ENCODE measurements at places on chromosomes 5 and 9.

- DNase-seq = no peak
These were observed 30.2 kb downstream of the RASGEF1C start for GRCh38 chr5:180178531-180179441.

DNA sequence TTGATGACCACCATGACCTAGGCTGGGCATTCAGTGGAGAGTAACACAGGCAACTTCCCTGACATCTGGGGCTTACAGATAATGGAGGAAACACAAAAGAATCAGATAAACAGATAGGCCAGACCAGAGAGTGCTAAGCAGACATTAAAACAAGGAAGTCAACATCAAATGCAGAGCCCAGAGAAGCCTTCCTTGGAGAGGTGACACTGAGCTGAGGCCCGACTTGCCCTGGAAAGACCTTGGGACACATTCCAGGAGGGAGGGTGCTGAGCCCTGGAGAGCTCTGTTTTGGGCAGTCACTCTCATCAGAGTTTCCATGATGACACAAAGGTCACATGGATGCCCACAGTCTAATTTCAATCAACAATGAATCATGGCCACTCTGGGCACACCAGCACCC is 31.9 kb upstream of the C5orf58 start:
- DNase-seq = no peak

DNA sequence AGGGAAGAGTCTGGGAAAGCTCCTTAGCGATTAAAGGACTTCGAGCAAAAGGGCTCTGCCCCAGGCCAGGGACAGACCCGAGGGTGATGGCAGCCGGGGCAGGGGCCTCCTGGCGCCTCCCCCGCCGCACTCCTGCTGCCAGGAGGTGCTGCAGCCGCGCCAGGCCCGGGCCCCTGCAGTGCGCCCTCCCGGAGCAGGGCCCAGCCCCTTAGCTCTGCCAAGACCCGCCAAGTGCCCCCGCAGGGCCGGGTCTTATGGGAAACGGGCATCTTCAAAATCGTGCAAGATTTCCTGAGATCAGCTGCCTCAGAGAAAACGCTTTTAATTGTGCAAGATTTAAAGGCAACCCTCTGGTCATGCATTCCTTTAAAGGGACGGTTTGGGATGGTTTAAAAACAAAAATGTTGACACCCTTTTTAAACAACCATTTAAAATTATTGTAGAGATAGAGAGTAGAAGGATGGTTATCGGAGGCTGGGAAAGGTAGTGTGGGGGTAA is 52.4 kb downstream of the CDC14B start:
- DNase-seq = no peak

DNA sequence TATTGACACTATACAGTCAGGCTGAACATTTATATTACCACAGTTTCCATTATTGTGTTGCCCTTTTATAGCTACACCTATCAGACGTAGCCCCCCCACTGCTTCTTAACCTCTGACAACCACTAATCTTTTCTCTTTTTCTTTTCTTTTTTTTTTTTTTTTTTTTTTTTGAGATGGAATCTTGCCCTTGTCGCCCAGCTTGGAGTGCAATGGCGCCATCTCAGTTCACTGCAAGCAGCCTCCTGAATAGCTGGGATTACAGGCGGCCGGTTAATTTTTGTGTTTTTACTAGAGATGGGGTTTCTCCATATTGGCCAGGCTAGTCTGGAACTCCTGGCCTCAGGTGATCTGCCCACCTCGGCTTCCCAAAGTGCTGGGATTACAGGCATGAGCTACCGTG is 75.4 kb downstream of the UHRF2 start:
- DNase-seq = no peak

- no peak for DNase-seq
These were observed 608.9 kb downstream of the IRX1 start for GRCh38 chr5:4204276-4205141.

- no peak for DNase-seq
These were observed 48.7 kb downstream of the RICTOR start for GRCh38 chr5:39025456-39025855.

DNA sequence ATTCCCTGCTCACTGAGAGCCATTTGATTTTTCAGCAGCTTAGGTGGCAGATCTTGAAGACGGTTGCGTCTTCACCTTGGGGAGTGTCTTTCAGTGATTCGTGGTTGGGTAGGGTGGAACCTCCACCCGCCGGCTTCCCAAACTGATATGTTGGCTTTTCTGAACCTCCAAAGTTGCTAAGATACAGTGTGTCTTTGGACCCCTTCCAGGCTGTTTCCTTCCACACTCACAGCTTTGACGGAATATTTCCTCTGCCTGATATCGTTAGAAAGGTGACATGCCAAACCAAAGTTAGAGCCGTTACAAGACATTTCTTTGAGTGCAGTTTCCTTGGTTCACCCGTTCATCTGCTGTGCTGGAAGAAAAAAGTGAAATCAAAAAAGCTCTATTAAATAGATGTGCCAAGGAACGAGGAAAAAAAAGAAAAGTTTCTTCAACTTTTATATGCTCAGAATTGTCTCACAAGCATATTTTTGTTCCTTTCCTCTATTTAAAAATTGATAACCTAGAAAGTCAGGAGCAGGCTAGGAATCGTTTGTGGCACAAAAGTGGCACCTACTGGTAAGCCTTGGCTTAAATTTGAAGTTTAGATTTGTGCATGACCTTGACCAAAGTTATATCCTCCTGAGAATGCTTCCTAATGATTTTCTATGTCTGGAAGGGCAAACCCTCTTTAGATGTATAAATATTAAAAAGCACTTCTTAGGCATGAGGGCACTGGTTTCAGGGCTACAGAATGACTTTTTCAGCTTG is 270.7 kb upstream of the WWC1 start:
- DNase-seq = no peak

DNA sequence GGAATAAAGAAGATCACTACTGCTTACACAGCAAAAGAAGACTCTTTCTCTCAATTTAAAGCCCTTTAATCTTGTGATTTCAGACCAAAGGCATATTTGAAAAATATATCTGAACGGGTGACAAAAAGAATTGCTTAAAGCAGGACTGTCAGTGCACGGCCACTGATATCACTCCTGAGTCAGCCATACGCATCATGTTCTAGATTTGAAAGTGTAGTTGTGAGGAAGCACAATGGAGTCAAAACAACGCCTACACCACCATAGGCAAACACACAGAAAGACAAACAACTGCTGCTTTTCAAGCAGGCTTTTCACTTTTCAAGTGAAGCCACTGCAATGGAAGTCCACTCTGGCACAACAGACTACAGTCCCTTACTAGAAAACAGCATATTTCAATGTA is 141.7 kb downstream of the AUH start:
- DNase-seq = no peak

DNA sequence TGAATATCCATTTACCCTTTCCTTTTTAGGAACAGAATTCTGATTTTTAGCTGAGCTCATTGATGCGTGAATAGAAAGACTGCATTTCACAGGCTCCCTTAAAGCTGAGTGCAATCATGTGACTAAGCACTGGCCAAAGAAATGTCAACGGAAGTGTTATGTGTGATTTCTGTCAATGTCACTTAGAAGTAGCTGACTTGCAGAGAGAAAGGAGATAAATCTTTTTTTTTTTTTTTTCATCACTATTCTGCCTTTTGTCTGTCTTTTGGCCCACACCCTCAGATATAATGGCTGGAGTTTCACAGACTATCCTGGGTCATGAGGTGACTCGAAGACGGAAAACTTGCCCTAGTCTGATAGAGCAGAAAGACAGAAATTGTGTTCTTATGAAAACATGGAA is 39.3 kb upstream of the SLC27A6 start:
- no peak for DNase-seq

- DNase-seq = no peak
These were observed 381.2 kb upstream of the RORB start for GRCh38 chr9:74115976-74116375.

DNA sequence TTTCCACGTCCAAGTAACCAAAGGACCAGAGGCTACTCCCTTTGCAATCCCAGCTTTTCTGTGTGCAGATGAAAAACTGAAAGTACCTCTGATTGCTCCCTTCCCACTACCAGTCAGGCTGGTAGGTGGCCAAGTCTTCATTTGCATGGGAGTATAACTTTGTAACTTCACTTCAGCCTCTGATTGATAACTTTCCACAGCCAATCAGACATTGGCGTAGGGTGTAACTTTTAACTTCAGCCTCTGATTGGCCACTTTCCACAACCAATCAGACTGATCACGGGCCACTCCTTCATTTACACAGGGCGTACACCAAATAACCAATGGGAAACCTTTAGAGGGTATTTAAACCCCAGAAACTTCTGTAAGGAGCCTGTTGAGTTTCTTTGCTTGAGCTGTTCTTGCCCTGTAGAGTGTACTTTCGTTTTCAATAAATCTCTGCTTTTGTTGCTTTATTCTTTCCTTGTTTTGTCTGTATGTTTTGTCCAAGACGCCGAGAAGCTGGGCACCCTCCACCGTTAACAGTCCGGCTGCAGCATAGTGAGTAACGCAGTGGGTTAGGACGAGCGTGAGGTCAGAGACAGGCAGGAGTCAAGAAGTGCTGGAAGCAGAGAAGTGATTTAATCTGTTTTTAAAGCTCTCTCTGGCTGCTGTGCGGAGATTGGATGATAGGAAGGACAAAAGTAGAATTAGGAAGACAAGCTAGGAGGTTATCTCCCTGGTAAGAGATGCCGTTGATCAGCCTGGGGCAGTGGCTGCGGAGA is 3.5 kb upstream of the EXOSC2 start:
- DNase-seq = no peak

DNA sequence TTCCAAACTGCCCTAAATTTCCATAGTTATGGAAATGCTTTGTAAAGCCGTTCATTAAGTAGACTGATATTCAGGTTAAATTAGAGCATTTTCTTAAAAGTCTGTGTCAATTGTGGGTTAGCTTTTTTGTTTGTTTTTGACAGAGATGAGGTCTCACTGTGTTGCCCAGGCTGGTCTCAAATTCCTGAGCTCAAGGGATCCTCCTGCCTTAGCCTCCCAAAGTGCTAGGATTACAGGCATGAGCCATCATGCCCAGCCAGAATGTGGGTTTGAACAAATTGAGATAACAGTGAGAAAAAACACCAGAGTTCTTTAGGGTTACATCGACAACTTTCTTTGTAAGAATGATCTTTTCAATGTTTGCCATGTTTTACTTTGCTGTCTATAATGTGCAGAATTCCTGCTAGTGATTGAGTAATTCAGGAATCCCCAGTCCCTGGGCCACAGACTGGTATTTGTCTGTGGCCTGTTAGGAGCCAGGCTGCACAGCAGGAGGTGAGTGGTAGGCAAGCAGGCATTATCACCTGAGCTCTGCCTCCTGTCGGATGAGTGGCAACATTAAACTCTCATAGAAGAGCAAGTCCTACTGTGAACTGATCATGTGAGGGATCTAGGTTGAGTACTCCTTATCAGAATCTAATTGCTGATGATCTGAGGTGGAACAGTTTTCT is 80.5 kb downstream of the RAI14 start:
- DNase-seq = no peak

DNA sequence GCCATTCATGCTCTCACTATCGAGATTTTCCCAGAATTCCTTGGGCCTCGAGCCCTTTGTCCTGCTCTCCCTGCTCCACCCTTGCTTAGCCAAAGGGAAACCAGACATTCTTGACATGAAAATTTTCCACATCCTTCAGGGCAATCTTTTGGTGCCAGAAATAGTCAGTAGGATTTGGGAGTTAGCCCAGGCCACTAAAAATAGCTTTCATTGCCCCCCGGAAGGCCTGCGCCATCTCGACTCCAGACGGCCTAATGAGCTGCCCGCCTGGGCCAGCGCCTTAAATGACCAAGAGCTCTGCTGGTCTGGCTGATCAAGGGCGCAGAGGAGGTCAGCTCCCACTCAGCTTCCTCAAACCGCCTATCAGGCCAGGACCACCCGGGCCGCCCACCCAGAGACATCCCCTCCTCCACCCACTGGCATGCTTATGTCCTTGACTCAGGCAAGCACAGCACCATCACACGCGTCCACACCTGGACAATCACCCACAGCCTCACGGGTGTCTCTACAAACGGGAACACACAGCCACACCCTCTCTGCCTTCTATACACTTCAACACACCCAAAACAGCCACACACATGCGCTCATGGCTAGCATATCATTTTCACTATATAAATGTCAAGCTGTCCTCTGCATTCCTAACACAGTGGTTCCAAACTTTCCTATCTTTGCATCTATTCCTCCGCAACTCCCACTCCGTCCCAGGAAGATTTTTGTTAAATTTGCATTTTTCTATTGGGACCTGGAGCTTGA is 20.9 kb downstream of the DUSP1 start:
- DNase-seq = no peak

- DNase-seq = no peak
These were observed 527.5 kb downstream of the PRR16 start for GRCh38 chr5:120991569-120991968.

DNA sequence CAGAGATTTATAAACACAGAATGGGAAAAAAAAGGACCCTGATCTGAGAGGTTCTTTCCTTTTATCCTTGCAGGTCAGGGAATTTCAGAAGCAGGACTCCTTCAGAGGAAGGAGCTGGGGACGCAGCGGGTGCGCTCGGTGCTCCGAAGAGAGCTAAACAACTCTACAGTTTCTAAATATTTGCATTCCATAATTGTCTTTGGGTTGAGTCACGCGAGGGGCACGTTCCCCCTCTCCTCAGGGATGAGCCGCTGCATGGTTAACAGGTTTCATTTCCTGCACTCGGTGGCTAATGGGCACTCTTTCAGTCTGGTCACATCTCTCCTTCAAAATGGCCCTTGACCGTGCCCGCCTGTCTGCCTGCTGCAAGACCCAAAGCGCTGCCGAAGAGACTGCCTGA is 165.0 kb upstream of the HMHB1 start:
- DNase-seq = no peak

DNA sequence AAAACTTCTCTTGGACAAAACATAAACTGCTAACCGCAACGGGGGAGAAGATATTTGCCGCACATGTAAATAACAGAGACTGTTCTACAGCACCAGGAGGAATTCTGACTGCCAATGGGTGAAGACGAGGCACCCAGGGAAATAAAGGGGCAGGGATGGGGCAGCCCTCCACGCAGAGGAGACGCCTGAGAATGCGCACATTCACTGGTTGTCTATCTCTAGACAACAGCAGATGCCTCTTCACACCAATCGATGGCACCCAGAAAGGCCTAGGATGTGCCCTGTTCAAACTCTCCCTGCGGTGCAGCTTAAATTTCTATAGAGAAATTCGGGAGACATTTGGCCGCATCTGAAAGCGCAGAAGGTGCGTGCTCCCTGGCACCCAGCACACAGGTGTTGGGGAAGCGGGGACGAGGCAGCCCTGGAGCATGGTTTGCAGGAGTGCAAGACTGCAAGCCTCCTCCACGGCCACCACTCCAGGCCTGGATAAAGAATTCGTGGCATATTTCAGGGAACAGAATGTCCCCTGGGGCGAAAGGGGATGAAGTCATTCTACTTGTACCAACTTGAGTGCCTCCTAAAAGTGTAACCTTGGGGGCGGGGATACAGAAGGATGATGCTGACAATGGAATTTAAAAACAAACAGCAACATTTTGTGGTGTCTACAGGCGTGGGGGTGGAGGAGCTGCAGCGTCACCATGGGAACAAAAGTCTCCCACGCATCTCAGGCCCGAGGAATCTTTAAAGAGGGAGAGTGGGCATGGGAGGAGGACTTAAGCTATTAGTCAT is 6.3 kb upstream of the IRX2 start:
- no peak for DNase-seq

All from NK-92 treated with Interleukin-12 subunit alpha and Interleukin-12 subunit beta, amount 100 ng/mL, for 24 hours (cell line).